ENCODE measurements at places on chromosomes 11 and 22.

DNA sequence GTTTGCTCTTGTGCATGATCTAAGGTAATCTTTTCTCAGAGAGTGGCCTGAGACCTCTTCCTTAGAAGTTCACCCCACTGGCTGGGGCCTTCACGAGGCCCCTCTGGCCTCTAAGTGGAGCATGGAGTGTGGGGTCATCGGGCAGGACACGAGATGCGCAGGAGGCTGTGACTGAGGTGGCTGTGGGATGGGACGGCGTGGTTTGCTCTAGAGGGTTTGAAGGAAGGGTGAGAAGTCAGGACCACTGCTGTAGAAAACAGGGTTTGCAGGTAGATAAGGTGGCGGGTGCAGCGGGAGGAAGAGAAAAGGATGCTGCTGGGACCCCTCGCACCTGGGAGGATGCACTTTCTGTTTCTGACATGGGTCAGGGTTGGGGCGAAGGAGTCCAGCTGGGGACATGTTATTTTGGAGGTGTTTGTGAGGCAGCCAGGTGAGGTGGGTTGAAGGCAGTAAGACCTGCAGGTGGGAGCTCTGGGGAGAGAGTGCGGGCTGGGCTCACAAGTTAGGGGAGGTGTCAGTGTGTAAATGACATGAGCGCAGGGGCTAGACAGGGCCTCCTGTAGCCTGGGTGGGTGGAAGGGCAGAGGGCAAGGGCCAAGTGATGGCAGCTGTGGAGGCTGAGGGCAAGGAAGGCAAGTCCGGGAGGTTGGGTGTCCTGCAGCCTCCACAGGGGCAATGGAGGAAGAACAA is 62.5 kb downstream of the KCNQ1 start:
- DNase-seq = no peak

- no peak for DNase-seq
Observed at GRCh38 chr11:12161137-12161536, 50.7 kb downstream of the MICAL2 start.

- DNase-seq = no peak
Observed at GRCh38 chr11:131219646-131220045, 150.8 kb upstream of the NTM start.

DNA sequence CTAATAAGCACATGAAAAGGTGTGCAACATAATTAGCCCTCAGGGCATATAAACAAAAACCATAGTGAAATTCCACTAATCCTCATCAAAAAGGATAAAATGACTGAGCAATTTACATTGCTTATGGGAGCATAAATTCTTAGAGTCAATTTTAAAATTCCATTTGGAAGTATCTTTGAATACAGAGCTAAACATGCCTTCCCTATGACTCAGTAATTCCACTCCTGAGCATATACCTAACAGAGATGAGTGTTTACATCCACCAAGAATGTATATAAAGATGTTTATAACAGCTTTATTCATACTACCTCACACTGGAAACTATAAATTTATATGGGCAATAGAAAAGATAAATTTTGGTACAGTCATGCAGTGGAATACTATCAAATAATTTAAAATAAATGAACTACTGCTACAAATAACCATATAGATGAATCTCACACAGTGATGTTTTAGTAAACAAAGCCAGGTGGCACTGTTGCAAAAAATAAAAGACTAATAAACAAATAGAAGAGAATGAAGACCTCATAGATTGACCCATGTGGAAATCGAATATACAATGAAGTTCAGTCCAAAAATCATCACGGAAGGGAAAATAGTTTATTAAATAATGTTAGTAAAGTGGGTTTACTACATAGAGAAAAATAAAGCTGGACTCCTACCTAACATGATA is 8.2 kb upstream of the OR2D2 start:
- DNase-seq = no peak

- DNase-seq = no peak
Observed at GRCh38 chr11:66437979-66438503, 607 bp downstream of the MRPL11 start.

DNA sequence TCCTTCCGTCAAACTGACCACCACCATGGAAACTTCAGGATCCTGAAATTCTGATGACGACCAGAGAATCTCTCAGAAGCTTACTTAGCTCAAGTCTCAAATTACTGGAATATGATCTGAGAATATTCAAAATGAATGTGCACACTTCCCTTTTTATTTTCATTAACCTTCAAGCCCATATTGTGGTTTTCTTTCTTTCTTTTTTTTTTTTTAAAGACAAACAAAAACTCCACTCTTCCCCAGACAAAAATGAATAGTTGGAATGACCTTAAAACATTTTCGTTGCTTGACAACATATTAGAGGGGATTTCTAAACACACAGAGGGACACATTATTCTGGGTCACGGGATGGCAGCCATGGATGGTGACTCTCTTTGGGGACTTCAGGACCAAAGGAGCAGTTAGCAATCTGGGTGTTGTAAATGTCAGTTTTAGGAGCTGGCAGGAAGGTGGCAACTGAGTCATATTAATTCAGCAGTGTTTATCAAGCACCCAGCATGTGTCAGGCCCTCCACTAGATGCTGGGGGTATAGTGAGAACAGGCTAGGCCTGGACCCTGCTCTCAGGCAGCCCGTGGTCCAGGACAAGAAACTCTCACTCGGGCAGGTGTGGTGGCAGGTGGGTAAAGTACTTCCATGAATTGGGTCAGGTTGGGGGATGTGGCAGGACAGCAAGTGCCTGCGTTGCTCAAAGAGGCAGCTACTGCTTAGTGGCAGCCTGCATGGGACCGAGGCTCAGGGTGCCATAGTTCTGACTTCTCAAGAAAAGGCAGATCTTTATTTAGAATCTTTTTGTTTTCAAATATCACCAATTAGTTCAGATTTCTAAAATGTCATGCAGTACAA is 126.1 kb downstream of the HIPK3 start:
- DNase-seq = no peak

GRCh38 chr22:46355369-46355995 is 20.0 kb downstream of the TRMU start:
- DNase-seq = peak; percentile 40

DNA sequence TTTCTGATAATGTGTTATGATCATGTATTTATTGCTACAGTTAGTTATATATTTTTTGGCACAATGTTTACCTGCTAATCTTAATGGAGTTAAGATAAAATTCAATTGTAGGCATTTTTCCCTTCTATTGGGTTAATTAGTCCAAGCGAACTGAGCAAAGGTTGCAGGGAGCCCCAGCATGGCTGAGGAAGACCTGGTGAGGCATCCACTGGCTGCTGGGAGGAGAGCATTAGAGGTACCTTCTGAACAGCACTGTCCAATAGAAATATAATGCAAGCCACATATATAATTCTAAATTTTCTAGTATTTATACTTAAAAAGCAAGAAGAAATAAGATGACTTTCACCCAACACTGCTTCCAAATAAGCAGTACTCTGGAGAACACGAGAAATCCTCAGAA is 689 bp upstream of the TMEM126A start:
- no peak for DNase-seq

GRCh38 chr11:61303725-61304124 is 8.6 kb upstream of the VWCE start:
- DNase-seq = no peak

DNA sequence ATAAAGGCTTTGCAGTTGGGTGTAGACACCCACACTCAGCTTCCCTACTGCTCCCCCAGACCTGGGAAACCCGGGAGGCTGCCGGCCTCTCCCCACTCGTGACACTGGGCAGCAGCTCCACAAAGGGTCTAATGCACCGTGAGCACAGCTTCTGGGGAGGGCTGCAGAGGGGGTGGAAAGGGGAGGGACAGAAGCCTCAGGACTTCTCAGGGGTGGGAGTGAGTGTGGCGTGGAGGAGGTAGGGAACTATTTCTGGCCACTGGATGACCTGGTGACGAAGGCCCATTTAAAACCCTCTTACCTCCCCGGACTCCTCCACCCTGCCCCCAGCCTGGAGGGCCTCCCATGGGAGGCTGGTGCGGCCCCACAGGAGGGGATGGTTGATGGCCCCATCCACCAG is 56.6 kb downstream of the MACROD1 start:
- DNase-seq = no peak

- DNase-seq = peak; percentile 1
Observed at GRCh38 chr11:33310720-33311500, 53.7 kb downstream of the HIPK3 start.

- no peak for DNase-seq
Observed at GRCh38 chr22:30033901-30034300, 46.4 kb upstream of the HORMAD2 start.

GRCh38 chr11:47593492-47593933 is 698 bp downstream of the C1QTNF4 start:
- no peak for DNase-seq

DNA sequence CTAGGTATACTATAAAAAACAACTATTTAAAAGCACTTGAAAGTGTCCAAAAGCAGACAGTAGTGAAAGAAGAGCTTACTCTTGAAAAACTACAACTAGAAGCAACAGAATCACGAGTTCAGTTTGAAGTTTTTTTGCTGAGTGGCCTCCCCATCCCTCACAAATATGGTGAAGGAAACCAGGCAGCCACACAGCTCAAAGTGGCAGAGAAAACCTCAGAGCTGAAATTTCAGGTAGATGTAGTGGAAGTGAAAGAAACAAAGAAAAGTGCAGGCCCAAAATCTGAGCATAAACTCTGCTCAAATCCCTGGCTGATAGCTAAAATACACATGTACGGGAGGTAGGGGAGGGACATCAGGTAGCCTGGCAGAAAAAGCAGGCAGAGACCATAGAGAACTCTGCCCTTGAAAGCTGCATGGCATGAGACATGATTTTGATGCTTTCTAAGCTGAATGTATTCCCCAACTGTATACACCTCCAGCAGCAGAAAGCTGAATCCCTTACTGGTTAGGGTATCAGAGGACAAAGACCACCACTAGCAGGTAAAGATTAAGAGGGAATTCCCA is 12.1 kb downstream of the BTBD10 start:
- no peak for DNase-seq

DNA sequence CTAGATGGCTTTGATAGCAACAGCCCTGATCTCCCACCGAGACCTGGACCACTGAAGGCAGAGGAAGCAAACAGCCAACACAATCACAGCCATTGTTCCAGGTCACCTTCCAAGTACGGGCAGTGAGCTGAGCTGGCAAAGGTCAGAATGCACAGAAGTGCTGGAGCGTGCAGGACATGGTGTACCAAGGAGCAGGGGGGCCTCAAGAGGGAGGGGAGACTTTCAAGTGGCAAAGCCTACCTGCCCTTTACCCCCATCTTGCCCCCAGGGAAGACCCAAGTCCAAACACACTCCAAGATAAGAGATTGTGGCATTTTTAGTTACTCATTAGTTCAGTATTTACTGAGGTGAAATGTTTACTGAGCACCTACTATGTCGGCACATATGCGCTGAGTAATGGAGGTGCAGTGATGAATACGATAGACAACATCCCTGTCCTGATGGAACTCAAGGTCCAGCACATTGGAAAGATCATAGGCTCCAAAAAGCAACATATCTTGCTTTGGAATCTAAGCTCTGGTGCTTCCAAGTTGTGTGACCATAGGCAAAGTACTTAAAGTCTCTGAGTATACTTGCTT is 26.0 kb upstream of the TTC12 start:
- DNase-seq = no peak

- peak; percentile 63 for DNase-seq
Observed at GRCh38 chr11:29159552-29160465, 857.0 kb downstream of the KCNA4 start.

- DNase-seq = no peak
Observed at GRCh38 chr22:35212009-35212408, 45.3 kb upstream of the HMGXB4 start.

GRCh38 chr11:40235841-40236240 is 1223.6 kb downstream of the LRRC4C start:
- no peak for DNase-seq

DNA sequence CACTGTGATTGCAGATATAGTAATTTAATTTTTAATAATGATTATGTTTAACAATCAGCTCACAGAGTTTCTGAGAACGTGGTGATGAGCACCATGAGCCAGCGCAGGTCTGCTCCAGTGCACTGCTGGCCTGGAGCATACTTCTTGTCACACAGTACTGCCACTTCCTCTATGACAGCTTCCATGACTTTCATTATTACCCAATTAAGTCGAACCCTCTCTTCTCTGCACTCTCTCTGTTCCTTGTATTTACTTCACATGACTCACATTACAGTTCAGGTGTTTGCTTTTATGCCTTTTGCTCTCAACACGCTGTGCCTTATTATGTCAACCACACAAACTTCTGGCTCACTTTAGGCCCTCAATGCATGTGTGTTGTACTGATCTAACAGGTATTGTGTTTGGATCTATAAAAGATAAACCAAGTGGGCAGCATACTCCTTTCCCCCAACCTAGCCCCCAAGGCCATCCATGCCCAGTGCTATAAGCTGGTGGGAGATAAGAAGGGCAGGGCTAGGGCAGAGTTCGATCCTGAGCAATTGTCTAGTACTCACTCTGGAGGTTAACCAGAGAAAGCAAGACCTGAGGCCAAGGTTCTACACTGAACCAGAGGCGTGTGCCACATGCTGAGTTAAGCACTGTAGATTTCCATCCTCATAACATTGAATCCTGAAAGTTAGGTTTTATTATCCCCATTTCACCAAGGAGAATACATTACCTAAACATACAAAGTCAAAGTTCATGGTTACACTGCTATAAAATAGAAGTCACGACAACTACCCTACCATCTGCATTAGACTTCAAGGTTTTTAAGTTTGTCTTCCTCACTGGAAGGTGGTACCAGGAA is 356.5 kb downstream of the INSC start:
- DNase-seq = no peak

DNA sequence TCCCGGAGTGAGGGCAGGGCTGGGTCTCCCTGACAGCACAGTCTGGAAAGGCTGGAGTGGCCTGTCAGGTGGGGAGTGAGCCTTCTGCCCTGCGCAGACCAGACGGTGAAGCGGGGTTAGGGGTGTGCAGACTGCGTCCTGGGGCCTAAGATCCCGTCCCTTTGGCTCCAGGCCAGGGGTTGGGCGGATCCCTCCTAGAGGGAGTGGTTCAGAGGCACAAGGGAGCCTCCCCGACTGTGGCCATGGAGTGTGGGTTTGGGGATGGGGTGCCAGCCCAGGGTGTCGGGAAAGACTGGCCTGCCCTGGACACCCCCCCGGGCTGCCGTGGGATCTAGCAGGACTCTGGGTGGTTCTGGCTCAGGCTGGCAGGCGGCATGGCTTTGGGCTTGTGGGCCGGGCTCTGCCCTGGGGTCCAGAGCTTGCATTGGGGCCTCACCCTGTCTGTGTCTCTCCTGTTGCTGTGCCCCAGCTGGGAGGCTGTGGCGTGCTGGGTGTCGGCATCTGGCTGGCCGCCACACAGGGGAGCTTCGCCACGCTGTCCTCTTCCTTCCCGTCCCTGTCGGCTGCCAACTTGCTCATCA is 19.5 kb downstream of the TSPAN4 start:
- no peak for DNase-seq

DNA sequence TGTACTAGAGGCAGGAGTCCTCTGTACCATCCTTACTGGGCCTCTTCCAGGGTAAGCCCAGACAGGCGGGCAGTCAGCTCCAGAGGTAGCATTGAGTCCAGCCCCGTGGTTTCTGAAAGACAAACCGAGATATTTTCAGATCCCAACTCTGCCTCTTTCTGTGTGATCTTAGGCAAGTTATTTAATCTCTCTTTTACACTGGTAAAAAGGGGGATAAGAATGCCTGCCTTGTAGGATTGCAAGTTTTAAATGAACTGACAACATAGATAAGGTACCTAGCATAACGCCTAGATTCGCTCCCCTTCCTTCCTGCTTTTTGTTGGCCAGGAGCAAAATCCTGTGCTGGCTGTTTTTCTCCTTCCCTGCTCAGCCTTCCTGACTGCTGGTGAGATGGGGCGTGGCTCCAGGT is 56.4 kb upstream of the NNMT start:
- no peak for DNase-seq

GRCh38 chr11:70473873-70474690 is 75.8 kb downstream of the CTTN start:
- DNase-seq = no peak

All from fibroblast of gingiva (primary cell).